Ureter (tissue), 1 donor: ENCODE measurements at places on chromosomes 1 and 21. TPM values are rescaled to one million over a fixed set of nuclear protein-coding genes. Genes with fewer than 3 reads are reported as not detected.
A peak's percentile ranks its signal among the peaks of the same experiment; 100 is the strongest.

DNA sequence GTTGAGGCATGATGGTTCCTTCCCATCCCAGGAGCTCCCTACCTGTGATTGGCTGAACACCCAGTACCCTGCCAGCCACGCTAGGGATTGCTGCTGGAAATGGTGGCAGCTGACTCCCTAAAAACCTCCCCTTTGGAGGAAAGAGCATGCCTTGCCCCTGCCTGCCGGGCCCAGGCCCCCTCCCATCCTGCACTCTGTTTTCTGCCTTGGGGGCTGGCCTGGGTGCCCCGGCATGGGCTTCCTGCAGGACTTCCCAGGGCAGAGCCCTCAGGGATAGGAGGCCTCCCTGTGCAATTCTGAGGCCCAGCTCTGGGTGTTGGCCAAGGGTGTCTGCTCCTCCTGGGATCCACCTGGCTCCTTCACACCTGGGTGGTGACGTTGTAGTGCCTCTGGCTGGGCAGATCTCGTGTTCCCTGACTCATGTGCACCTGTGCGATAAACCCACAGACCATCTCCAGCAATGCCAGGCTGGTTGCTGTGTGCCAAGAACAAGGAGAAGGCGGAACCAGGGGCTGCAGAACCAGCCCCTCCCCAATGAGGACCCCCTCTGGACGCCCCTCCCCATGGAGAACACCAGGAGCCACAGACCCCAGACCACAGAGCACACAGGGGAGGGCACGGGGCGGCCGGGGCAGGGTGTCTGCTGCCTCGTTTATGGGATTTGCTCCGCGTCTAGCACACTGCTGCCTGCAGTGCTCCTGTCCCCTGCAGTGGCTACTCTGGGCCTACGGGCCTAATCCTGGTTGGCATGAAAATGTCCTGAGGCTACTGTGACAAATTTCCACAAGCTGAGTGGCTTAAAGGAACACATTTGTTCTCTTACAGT lies 13.6 kb downstream of the CSTB start:
- DNase-seq: no peak

DNA sequence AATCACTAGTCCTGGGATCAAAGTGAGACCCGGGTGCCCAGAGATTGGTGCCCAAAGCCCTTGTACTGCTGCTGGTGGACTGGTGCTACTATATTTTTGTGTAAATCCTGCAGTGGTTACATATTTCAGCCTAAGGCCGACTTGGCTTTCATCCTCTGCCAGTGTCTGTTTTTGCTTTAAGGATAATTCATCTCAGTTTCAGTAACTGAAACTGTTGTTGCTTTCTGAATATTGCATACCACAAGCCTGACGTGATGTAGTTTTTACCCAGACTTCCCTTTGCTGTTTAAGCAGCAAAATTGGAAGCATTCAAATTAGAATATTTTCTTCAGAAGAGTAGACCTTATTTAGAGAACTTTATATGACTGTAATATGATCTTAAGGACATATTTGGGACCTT lies 341.8 kb downstream of the RYR2 start:
- no peak for DNase-seq

DNA sequence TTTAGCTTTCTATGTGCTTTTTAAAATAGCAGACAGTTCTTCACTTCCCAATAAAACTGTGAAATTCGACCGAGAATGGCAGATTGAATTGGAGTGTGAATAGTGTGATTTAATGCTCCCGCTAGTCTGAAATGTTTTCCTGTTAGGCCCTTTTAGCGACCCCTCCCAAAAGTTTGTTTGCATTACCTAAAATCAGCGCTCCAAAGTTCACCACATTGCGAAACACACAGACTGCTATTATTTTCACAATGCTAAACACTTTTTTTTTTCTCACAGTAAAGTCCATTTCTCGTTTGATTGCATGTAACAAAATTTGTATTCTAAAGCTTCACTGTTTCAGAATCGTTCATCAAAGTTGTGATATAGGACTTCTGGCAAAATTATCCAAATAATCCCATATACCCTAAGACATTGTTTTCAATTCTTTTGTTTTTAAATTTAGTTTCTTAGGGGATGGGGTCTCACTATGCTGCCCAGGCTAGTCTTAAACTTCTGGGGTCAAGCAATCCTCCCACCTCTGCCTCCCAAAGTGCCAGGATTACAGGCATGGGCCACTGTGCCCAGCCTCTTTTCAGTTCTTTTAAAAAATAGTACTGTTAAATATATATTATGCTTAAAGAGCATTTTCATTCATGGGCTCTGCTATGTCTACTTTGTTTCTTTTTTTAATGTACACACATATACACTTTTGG lies 76.5 kb upstream of the USH2A start:
- DNase-seq: no peak

DNA sequence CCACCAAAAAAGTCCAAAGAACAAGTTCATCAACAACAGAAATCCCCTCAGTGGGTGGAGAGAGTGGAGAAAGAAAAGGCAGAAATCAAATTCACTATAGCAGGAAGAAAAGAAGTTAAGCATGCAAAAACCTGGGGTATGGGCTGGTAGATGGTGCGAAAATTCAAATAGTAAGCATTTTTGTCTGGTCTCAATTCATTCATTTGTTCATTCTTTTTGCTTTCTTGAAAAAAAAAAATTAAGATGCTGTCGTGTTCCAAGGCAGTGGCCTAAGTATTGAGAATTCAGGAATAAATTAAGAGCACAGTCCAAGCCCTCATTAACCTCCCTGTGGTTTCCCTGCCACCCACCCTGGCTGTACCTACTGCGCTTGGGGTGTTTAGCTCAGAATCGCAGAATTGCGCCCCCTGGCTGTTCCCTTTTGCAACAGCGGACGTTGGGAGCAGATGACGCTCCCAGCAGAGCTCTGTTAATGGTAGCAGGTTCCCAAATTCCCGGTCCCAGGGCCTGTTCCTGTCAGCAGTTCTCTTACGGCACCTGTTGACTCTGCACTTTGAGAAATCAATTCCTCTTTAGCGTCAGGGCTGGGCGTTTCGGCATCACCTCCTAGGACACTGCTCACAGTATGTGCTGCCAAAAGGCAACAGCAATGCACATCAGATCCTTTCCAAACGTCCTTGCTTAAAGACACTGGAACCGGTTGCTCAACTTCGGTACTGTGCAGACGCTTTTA lies 34.0 kb upstream of the SSX2IP start:
- no peak for DNase-seq

DNA sequence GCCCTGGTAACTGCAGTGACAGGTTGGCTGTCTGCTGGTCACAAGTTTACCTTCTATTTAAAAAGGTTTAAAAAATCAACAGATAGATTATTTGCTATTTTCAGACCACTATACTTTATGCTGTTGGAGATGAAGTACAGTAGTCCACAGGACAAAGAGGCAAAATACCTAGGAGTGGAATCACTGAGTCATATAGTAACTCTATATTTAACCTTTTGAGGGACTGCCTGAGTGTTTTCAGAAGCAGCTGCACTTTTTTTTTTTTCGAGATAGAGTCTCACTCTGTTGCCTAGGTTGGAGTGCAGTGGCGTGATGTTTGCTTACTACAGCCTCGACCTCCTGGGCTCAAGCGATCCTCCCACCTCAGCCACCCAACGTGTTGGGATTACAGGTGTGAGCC lies 11.7 kb downstream of the CNIH4 start:
- DNase-seq: no peak

DNA sequence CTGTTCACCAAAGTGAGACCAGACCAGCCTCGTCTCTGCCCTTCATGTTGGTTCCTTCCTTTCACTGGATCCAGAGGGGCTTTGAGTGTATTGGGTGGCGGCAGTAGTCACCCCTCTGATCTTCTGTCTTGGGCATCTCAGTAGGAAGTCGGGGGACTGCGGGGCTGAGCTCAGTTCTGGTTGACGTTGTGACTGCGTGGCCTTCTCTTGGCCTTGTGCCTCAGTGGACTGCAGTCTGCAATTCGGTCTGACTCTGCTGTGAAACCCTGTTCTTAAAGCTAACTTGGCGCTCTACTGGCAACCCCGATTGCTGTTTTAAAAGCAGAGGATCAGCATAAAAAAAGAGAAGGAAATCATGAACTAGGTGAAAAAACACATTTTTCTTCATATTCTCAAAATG lies 56.7 kb downstream of the SLC37A1 start:
- DNase-seq: peak; percentile 26

GRCh38 chr1:34164771-34165391 lies at the start of gene CSMD2:
Gene CSMD2, minus strand, starts transcription at chr1:34165230. Its CDS starts 133 bp downstream, at chr1:34165097.
- no peak for DNase-seq

DNA sequence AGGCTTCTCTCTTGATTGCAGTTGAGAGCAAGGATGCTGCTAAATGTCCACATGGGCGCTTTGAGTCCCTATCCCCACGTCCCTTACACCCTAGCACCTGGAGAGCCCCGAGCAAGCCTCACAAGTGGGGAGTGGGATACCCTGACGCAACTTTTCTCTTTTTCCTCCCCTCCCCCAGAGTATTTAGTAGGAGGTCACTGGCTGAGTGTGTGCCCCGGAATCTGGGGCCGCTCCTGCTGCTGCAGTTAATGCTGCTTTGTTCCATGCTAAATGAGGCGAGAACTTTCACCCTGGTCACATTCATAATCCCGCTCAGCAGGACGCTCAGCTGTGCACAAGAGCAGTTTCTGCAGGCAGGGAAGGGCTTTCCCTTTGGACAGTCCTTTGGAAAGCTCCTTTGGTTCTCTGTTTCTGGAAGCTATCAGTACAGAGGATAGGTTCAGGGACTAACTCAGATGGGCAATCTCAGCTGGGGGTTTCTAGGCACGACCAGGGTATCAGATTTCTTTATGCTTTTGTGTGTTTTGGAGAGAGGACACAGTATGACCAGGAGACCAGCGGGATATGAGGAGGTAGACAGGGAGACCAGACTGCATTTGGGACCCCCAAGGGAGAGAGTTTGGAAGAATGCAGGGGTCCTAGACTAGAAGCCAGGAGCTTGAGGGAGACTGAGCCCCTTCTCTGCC lies 75.9 kb downstream of the NOS1AP start:
- DNase-seq: no peak

GRCh38 chr1:205315008-205315618 lies 6.4 kb downstream of the NUAK2 start:
- no peak for DNase-seq

DNA sequence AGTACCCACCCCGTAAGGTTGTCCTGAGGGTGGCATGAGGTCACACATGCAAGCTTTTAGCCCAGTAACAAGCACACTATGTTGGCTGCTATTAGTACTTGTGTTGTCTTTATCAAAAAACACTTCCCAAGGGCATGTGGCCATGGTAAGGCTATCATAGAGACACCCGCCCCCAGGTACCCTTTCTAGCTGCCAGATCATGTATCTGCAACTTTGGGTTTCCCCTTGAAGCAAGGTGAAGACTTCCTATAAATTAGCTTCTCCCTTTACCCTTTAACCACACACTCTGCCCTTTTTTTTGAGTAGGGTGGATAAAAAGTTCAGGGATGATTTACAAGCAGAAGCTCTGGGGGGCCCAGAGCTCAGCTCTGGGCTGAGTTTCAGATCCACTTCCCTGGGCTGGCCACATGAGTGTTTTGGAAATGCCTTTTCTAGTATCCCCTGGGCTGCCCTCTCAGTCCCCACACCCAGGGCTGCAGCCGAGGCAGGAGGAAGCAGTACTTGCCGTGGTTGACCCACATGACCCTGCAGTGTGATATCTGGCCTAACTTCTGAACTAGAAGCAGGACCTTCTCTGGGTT lies 2.0 kb downstream of the ZDHHC18 start:
- DNase-seq: no peak

Gene TGFB2
- 17.4 TPM for total RNA-seq
